ENCODE measurements at places on chromosomes 16 and 17.
A peak's percentile ranks its signal among the peaks of the same experiment; 100 is the strongest.

GRCh38 chr16:13168091-13168572, 266.7 kb downstream of the SHISA9 start:
- H3K36me3 ChIP-seq = no peaks in the 10 kb centered on the region
- no peaks in the 10 kb centered on the region for H3K4me1 ChIP-seq
- no peaks in the 10 kb centered on the region for H3K27me3 ChIP-seq
- DNase-seq = no peak
- H3K27ac ChIP-seq = no peak overlapping the region

GRCh38 chr16:55444754-55445485, 34.1 kb upstream of the MMP2 start:
- no peaks in the 10 kb centered on the region for H3K36me3 ChIP-seq
- no peaks in the 10 kb centered on the region for H3K27me3 ChIP-seq
- no peak for DNase-seq
- H3K27ac ChIP-seq = no peak overlapping the region
- H3K4me1 ChIP-seq = no peaks in the 10 kb centered on the region

- DNase-seq = peak; percentile 38
- peak overlapping the region; percentile 69 for H3K4me3 ChIP-seq
- no peaks in the 10 kb centered on the region for H3K27me3 ChIP-seq
- H3K4me1 ChIP-seq = peaks cover 39% of the 10 kb centered on the region
These were observed 16.0 kb downstream of the SOX8 start for GRCh38 chr16:997440-998051.

GRCh38 chr17:75753514-75754377, 11.2 kb downstream of the GALK1 start:
- no peak overlapping the region for H3K27ac ChIP-seq
- no peaks in the 10 kb centered on the region for H3K36me3 ChIP-seq
- peaks cover 17% of the 10 kb centered on the region for H3K4me1 ChIP-seq
- peak overlapping the region; percentile 63 for H3K4me3 ChIP-seq

- no peaks in the 10 kb centered on the region for H3K4me1 ChIP-seq
- H3K36me3 ChIP-seq = no peaks in the 10 kb centered on the region
- no peak overlapping the region for H3K27ac ChIP-seq
- H3K27me3 ChIP-seq = no peaks in the 10 kb centered on the region
- DNase-seq = no peak
These were observed 12.2 kb downstream of the PPL start for GRCh38 chr16:4924593-4925292.

DNA sequence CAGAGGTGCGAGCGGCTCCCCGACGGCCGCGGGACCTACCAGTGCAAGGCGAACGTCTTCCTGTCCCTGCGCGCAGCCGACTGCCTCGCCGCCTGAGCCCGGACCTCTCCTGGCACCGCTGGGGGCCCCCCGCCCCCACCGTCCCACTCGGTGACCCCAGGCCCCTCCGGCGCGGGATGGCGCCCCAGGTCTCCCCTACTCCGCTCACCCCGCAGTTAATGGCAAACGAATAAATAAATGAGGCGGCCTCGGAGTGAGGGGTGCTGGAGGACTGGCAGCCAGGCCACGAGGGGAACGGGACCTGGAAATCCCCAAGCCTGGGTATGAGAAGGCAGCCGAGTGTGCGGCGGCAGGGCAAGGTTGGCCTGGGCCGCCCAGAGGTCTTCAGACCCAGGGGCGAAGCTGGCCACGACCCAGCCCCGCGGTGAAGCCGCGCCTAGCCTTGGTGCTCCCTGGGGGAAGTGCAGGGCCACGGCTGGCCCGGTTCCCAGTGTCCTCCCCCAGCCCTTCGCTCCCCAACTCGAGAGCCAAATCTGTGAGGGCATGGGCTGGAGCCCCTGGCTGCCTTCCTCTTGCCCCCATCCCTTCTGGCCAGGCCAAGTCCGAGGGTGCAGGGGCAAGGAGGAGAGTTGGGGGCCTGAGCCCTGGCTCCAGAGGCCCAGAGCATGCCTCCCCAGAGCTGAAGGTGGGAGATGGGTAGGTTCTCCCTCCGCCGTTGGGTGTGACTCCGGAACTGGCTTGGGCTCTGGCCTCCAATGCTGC, 796 bp downstream of the NPB start:
- H3K27ac ChIP-seq = no peak overlapping the region
- no peak for DNase-seq
- H3K4me3 ChIP-seq = no peak overlapping the region

DNA sequence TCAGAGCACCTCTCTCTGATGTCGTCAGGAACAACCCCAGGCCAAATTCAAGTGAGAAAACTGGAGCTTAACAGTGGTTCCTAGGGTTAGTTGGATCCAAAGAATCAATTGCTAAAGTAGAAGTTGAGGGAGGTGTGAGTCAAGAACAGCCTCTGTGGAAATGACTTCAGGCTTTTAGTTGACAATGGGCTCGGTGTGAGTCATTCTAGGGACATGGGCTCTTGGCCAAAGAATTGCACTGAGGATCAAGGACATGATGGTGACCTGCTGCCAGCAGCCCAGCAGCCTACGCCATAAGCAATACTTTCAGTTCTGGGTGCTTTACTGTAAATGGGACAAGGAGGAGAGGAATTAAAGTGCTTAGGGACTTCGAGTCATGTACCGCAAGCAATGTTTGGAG, 32.1 kb upstream of the SMURF2 start:
- no peak for DNase-seq
- H3K36me3 ChIP-seq = no peaks in the 10 kb centered on the region
- H3K27ac ChIP-seq = no peak overlapping the region
- no peak overlapping the region for H3K4me3 ChIP-seq
- H3K4me1 ChIP-seq = no peaks in the 10 kb centered on the region

DNA sequence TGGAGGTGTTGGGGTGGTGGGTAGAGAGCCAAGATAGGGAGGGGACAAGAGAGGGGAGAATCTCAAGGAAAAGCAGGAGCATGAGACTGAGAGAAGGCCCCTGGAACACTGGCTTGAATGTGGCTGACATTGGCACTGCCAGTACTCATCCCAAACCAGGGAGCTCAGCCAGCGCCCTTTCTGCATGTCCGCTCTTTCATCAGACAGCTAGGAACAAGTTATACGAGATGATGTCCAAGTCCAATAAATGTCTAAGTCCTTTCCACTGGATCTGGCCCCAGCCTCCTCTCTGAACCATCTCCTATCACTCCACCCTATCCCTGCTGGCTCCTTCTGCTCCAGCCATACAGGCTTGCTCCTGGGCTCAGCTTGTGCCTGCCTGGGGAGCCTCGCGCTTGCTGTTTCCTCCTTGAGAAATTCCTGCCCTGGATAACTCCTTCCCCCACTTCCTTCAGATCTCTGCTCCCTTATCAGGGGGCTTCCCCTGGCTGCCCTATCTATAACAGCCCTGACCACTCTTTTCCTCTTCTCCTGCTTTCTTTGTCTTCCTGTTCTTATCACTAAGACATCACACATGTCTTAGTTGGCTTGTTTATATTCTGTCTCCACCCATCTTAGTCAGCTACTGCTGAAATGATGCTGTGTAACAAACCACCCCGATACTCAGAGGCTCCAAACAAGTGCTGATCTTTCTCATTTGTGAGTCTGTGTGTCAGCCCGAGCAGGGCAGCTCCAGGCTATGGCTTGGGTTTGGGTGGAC, 37.1 kb upstream of the MEOX1 start:
- DNase-seq = no peak
- H3K27ac ChIP-seq = no peak overlapping the region
- peaks cover 10% of the 10 kb centered on the region for H3K4me1 ChIP-seq
- no peaks in the 10 kb centered on the region for H3K36me3 ChIP-seq
- H3K27me3 ChIP-seq = no peaks in the 10 kb centered on the region
- H3K4me3 ChIP-seq = no peak overlapping the region

DNA sequence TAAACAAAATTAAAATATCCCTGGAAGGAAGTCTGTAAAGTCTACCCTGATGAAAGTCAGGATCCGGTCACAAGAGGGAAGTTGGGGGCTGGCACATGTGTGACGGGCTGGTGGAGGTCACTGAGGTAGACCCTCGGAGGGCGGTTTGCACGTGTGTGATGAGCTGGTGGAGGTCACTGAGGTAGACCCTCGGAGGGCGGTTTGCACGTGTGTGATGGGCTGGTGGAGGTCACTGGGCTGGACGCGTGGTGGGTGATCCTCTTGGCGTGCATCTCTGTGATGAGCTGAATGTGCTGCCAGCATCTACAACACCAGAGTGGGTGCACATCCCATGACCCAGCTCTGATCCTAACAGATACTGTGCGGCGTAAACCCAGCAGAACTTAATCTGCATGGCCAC, 43.7 kb upstream of the METRNL start:
- no peak for DNase-seq
- peaks cover 3% of the 10 kb centered on the region for H3K36me3 ChIP-seq
- no peaks in the 10 kb centered on the region for H3K4me1 ChIP-seq
- H3K27ac ChIP-seq = no peak overlapping the region

DNA sequence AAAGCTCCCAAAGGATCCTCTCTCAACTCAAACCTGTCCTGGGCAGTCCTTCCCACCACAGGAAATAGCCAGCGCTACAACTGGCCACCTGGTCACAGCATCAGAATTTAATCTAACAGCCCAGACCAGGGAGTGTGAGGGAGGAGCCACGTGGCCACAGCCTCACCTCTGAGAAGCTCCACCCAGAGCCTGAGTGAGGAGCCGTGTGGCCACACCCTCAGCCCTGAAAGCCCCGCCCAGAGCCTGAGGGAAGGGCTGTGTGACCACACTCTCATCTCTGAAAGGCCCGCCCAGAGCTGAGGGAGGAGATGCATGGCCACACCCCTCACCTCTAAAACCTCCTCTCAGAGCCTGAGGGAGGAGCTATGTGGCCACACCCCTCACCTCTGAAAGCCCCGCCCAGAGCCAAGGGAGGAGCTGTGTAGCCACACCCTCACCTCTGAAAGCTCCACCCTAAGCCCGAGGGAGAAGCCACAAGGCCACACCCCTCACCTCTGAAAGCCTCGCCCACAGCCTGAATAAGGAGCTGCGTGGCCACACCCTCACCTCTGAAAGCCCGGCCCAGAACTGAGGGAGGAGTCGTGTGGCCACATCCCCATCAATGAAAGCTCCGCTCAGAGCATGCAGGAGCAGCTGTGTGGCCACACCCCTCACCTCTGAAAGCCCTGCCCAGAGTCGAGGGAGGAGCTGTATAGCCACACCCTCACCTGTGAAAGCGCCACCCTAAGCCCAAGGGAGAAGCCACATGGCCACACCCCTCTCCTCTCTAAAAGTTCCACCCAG, 28.6 kb downstream of the SLC38A8 start:
- H3K27ac ChIP-seq = no peak overlapping the region
- no peaks in the 10 kb centered on the region for H3K4me1 ChIP-seq
- peak; percentile 29 for DNase-seq
- no peaks in the 10 kb centered on the region for H3K36me3 ChIP-seq
- H3K27me3 ChIP-seq = no peaks in the 10 kb centered on the region
- no peak overlapping the region for H3K4me3 ChIP-seq

DNA sequence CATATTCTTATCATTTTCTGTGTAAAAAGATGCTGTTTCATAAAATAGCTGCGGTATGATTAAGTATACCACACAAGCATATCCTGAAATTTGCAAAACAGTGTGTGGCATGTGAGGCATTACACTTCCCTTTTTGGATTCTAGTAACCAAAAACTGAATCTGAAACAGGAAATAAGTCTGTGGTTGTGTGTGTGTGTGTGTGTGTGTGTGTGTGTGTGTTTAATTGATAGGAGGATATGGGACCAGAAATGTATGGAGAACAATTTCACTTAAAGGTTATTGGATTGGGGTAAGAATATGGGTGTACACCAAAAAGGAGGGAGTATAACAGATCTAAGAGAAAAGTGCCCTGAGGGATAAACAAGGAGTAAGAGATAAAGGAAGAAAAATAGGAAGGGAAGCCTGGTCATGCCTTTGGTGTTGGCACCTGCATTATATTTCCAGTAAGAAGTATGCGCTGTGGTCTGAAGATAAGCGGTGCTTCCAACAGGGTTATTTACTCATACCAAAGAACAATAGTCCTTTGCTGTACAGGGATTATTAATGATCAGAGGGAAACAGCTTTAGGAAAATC, 4.0 kb downstream of the LYRM1 start:
- H3K36me3 ChIP-seq = no peaks in the 10 kb centered on the region
- peaks cover 34% of the 10 kb centered on the region for H3K4me1 ChIP-seq
- no peak overlapping the region for H3K4me3 ChIP-seq
- DNase-seq = peak; percentile 52
- H3K27me3 ChIP-seq = no peaks in the 10 kb centered on the region

DNA sequence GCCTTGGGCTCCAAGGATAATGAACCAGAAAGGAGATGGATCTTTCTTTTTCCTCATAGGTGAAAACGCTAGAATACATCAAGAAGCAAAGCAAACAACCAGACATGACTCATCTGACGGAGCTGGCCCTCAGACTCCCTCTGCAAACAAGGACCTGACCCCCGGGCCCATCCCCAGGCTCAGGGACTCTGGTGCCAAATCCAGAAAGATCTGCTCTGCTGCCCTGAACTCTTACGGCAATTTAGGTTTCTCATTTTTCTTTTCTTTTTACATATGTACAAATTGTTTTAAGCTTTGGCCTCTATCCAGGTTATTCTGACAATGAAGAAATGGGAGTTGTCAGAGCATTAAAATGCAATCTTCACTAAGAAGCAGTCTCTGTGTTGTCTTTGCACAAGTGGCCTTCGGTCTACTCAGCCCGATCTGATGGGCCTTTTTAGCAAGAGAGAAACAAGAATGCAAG, 17.7 kb downstream of the KNOP1 start:
- no peak overlapping the region for H3K27ac ChIP-seq
- no peaks in the 10 kb centered on the region for H3K27me3 ChIP-seq
- DNase-seq = no peak
- no peak overlapping the region for H3K4me3 ChIP-seq
- peaks cover 39% of the 10 kb centered on the region for H3K4me1 ChIP-seq
- peaks cover 15% of the 10 kb centered on the region for H3K36me3 ChIP-seq

GRCh38 chr17:45338023-45338781, 21.4 kb upstream of the MAP3K14 start:
- H3K4me3 ChIP-seq = no peak overlapping the region
- H3K27me3 ChIP-seq = no peaks in the 10 kb centered on the region
- H3K4me1 ChIP-seq = no peaks in the 10 kb centered on the region

GRCh38 chr17:7098802-7099459, 15.7 kb downstream of the ASGR2 start:
- peaks cover 6% of the 10 kb centered on the region for H3K27me3 ChIP-seq
- no peak overlapping the region for H3K4me3 ChIP-seq
- no peak for DNase-seq

DNA sequence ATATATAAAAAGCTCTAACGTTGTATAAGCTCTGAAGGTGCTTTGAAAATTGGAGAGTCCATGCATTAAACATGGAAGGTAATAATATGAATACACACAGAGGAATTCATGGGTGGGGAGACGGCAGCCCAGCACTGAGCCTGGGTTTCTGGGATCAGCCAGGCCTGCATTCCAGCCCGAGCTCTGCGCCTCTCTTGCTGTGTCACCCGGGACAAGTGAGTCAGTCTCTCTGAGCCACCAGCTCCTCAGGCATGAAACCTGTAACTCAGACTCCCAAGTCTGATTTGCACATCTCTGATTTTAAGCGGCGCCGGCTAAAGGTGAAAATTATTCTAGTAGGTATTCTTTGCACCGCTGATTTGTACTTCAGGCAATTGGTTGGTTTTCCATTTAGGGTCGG, 238.8 kb downstream of the MRTFB start:
- H3K27ac ChIP-seq = no peak overlapping the region
- no peaks in the 10 kb centered on the region for H3K36me3 ChIP-seq
- H3K4me3 ChIP-seq = no peak overlapping the region
- DNase-seq = no peak
- peaks cover 34% of the 10 kb centered on the region for H3K4me1 ChIP-seq

GRCh38 chr17:65173284-65173793, 36.2 kb downstream of the RGS9 start:
- peak overlapping the region; percentile 13 for H3K27ac ChIP-seq
- H3K27me3 ChIP-seq = no peaks in the 10 kb centered on the region
- DNase-seq = peak; percentile 82
- H3K4me1 ChIP-seq = peaks cover 45% of the 10 kb centered on the region
- H3K4me3 ChIP-seq = no peak overlapping the region

Data from CD8-positive, alpha-beta memory T cell (primary cell).